ENCODE measurements at places on chromosomes 16 and 17.

DNA sequence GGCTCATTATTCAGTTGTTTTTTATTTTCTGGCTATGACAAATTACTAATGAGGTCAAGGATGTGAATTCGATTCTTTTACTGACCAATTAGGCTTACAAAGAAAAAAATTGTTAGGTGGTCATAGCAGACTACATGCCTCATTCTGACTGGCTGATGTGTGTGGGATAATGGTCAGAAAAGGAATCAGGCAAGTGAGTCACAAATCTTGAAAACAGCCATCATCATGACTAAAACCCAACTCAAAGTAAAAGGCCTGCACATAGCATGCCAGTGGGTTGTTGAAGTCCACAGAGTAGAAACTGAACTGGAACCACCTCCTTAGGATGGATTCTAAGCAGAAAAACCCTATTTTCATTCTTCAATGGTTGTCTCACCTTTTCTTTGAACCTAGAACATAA lies 8.6 kb downstream of the RPGRIP1L start:
- DNase-seq, result peak; percentile 39

DNA sequence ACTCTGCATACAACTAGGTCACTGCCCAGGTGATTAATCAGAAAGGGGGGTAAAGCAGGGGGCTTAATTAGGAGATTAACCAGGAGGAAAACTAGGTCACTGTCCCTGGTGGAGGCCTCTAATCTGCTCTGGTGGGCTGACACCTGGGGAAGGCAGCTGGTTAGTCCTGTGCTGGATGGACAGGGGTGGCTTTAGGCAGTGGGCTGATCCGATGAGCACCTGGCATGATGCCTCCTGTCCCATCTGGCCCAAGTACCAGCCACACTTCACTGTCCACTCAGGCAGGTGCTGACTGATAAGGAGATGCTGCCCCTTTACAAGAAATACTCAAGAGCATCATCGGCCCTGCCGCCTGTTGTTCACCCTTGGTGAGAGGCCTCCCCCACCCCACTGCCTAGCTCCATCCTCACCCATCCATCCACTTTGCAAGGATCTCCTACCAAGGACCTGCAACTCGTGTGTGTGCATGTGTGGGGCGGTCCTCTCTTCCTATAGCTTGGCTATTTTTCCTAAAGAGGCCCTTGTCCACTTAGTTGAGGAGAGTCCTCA lies 13.8 kb upstream of the RCVRN start:
- DNase-seq, result no peak

DNA sequence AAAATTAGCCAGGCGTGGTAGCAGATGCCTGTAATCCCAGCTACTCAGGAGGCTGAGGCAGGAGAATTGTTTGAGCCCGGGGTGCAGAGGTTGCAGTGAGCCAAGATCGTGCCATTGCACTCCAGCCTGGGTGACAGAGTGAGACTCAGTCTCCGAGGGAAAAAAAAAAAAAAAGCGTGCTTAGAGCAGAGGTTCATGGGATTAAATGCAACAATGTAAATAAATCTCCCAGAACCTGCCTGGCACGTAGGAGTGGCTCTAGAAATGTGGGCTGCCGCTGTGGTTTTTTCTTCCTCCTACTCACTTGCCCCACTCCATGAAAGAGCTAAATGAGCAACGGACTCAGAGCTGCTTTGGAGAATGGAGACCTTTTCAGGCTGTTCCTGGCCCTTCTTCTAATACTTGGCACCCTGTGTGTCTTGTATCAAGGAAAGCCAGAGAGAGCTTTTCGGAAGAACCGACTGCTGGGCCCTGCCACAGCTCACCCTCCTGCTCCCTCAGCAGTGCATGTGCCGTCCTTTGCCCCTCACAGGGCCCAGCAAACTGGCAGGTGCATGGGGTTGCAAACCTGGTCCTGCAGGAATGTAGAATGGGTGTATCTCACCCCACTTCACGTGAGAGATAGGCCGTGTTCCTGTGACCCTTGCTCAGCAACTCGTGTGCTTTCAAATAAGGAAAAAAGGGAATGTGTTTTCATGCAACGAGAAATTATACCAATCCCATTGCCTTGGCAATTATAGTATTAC lies 52.0 kb downstream of the LDHD start:
- DNase-seq, result no peak

- DNase-seq, result no peak
These were observed 9.9 kb downstream of the ANKRD40 start for GRCh38 chr17:50697663-50698272.

DNA sequence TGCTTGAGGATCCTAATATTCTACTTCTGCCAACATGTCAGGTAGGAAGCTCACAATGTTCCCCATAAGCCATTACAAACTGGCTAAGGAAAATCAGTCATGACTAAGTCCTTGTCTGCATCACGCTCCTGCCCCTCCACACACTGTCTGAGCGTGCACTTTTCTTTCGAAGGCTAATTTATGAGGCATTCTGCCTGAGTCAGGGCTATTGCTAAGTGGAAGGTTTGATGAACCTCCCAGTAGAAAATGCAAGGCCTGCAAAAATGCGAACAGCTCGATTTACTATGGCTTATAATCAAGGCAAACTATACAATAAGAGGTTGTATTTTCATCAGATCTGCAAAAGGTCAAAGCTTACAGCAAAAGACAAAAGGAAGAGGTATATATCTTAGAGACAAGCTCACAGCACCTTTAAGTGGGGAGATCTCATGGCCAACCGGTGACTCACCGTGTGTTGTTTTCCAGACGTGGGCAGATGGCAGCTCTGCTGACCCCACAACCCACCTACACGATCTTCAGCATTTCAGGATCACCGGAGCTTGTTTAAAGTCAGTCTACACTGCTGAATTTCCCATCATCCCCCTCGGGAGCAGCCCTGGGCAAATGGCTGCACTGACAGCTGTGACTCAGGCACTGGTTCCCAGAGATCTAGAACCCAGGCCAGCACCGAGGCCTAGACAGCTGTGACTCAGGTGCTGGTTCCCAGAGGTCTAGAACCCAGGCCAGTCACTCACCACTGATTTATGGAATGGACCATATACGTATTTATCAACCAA lies 26.1 kb downstream of the MEAK7 start:
- peak; percentile 22 for DNase-seq

- peak; percentile 59 for DNase-seq
These were observed 8.9 kb downstream of the BAIAP2 start for GRCh38 chr17:81043725-81044427.

DNA sequence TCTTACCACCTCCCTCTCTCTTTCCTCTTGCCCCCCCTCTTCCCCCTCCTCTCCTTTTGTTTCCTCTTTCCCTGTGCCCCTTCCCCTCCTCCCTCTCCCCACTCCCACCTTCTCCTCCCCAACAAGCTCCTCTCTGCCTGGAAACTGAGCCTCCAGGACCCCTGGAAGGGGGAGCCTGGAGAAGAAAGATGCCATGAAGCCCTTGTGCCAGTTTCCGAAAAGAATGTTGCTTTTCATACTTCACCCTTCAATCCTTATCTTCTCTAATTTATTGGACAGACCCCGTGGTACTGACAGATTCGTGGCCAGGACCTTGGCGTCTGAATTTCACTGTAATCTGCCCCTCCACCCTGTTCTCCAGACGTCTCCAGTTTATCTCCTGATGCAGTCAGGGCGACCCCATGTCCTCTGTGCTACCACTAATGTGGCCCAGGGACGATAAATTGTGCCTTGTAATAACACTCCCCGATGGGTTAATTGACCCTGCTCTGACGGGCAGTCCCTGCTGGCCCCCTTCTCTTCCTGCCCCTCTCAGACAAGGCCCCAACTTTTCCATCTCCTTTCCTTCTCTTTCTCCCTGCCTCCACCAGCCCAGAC lies 138.4 kb upstream of the GSE1 start:
- DNase-seq, result no peak

DNA sequence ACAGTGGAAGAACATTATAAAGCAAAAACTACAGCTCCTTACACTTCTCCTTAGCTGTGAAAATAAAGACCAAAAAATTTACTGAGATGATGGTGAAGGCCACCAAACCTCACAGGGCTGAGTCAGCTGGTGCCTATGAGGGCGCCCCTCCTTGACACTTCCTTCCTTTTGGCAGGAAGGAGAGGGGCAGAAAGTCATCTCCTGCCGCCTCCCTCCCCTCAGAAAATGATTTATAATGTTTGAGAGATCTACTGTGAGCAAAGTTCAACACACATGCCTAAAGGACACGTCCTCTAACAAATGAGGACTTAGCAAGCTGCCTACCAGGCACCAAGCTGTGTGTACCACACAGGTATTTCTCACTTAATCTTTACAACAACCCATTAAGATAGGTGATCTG lies 245.7 kb downstream of the PRKCA start:
- no peak for DNase-seq

GRCh38 chr16:16905850-16906249 lies 526.9 kb downstream of the NPIPA7 start:
- DNase-seq, result no peak

- DNase-seq, result no peak
These were observed 139.4 kb downstream of the CCDC182 start for GRCh38 chr17:57605675-57606105.

- peak; percentile 37 for DNase-seq
These were observed at the start of gene MEOX1 for GRCh38 chr17:43661699-43662412. Gene MEOX1 (minus strand): TSS chr17:43661922. CDS start chr17:43661534, 388 bp downstream.

DNA sequence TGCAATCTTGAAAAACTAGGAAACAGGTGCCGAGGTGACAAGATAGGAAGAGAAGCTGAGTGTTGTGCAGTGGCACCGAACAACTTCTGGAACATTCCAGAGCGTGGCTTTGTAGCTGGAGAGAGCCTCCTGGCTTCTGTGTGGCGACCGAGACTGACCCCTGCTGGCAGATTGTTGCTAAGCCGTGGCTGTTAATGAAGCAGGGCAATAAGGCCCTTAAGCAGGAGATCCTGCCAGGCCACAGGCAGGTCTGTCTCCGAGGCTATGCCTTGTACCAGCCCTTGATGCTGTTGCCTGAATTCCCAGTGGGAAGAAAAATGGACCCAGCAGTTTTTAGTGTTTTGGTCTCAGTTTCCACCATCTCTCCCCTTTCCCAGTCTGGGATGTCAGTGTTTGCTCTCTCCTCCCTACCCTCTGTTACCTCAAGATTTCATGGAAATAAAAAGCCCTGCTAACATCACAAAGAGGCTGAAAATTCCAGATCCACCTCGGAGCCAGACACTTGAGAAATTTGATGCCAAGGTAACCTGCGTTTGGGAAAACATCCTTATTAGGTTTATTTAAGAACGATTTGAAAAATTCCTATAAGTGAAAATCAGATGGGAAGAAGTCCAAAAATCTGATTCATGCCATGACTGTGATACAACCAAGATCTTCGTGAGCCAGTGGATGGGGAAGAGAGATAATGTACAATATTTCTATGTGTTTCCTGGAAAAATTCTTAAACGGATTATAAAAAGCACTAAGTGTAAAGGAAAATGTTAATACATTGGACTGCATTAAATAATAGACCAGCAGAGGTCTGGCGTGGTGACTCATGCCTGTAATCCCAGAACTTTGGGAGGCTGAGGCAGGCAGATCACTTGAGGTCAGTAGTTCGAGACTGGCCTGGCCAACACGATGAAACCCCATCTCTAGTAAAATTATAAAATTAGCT lies 265.1 kb downstream of the PRKCA start:
- DNase-seq, result peak; percentile 67

GRCh38 chr16:10564591-10564990 lies 15.8 kb downstream of the EMP2 start:
- no peak for DNase-seq

DNA sequence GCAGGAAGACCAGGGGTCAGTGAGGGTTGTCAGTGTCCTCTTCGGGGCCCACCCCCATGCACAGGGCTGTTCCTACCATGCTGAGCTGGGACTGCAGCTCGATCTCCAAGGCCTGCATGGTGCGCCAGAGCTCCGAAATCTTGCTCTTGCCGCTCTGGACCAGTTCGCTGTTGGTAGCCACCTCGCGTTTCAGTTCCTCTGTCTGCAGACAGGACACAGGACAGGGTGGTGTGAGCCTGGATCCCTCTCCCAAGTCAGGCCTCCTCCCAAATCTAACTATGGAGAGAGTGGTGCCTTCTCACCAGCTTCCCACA lies 90.9 kb downstream of the GOSR1 start:
- DNase-seq, result no peak

DNA sequence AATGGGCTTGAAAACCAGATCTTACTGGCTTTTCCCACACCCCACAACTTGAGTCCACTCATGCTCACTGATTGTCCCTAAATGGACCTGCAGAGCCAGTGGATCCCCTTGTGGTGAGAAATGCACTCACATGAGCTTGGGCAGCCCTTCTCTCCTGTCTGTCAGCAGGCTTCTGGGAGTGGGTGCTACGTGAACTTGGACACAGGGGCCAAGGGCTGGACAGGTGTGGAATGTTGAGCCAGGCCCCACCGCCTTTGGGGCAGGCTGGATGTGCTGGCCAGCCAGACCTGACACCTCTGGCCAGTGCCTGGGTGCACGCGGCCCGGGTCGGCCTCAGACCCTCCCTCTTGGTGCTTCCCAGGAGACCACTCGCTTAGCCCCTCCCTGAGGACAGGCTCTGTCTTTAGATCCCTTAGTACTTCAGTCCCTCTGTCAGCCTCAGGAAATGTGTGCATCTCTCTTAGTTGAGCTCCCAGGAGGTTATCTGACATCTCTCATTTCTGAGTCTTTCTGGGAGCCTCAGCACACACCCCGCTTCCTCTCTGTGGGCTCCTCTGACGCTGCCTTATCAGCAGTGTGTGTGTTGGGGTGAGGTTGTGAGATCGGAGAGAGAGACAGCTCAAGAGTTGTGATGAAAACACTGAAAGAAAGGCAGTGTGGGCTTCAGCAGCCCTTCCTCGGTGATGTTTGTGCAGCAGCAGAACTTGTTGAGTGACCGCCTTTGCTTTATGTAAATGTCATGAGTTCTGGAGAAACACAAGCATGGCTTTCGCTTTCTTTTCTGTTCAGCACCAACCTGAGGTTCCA lies 117.0 kb downstream of the RAB11FIP4 start:
- DNase-seq, result no peak

DNA sequence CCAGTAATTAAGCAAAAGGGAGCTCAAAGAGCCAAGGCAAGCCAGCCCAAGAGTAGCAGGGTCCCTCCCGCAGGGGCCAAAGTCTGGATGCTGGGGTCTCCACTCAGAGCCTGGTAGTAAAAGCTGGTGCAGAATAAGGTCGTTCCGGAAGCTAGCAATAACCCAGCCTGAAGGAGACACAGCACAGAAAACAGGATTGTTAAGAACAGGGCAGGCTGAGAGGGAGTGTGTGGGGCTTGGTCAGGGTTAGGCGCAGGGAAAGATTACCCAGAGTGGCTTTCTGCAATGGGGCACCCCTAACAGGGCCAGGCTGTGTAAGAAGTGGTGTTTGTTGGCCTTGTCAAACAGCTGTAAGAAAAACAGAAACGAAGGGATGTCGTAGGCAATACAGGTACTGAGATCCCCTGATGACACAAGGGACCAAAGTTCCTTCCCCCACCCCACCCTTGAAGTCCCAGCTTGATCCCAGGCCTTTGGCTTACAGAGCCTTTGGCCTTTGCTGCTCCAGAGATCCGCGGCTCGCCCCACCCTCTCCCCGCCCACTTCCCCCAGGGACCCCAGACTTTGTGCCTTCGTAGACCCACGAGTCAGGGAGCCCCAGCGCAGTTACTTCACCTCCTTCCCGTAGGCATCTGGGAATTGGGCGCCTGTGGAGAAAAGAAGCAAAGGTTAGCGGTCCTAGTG lies 712 bp downstream of the TMEM256 start:
- no peak for DNase-seq

- DNase-seq, result no peak
These were observed 31.8 kb downstream of the BBS2 start for GRCh38 chr16:56488035-56488434.
